ENCODE measurements at places on chromosomes 2 and 18.

DNA sequence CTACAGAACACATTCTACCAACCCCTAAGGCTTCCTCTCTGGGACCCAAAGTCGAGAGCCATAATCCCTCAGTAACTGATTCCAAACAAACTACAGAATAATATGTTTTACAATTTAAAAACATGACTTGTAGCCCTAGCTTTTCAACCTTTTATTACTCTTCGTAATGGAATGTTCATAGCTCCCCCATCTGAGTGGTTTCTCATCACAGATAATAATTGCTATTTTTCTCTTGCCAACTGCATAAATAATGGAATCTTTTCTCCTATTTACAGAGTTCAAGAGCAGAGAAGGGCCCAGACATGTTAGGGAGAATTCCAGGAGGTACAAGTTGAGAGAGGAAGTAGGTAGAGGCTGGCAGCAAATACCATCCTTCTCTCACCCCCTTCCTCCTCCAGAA, 59.9 kb upstream of the CERS6 start:
- no peak for DNase-seq

DNA sequence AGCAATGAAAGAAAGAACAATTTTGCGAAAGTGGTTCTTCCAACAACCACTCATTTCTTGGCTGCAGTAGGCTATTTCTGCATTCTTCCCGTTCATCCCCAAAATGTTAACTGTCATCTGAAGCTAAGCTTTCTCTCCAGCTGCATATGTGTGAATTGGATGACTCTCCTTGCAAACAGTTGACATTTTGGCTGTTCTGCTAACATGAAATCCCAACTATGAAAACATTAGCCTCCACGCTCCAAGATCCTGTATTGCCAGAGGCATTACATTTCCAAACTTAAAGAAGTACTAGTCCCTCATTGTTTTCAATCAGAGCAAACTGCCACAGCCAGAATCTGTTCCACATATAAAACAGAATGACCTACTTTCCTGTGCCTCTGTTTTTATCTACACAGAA, 88.5 kb downstream of the TGIF1 start:
- DNase-seq: no peak

GRCh38 chr18:8750954-8751415, 45.6 kb downstream of the MTCL1 start:
- no peak for DNase-seq

GRCh38 chr2:121804340-121804739, 48.9 kb downstream of the TSN start:
- no peak for DNase-seq

GRCh38 chr2:182048088-182048487, 62.4 kb downstream of the PPP1R1C start:
- DNase-seq: no peak

GRCh38 chr2:210611466-210611865, 55.1 kb downstream of the CPS1 start:
- DNase-seq: no peak

GRCh38 chr2:217279140-217279539, 419.3 kb upstream of the TNP1 start:
- no peak for DNase-seq

DNA sequence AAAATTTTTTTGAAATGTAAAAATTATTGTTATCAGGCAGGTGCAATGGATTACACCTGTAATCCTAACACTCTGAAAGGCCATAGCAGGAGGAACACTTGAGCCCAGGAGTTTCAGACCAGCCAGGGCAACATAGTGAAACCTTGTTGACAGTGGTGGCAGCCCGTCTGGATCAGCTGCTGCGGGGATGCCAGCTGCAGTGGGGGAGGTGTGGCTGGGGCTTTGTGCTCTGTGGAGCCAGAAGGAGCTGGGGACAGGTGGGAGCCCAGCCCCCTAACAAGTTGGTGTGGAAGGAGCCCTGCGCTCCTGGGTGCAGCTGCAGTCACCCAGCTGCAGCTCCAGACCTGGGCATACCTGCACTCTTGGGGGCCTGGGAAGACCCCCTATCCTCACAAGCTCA, 182.4 kb upstream of the MC4R start:
- DNase-seq: no peak

- DNase-seq: no peak
These were observed 55.3 kb downstream of the C2orf76 start for GRCh38 chr2:119311371-119311770.

GRCh38 chr2:102438111-102438510, 15.2 kb downstream of the IL18RAP start:
- DNase-seq: no peak

GRCh38 chr2:111071600-111072171, 49.0 kb upstream of the BCL2L11 start:
- DNase-seq: no peak

DNA sequence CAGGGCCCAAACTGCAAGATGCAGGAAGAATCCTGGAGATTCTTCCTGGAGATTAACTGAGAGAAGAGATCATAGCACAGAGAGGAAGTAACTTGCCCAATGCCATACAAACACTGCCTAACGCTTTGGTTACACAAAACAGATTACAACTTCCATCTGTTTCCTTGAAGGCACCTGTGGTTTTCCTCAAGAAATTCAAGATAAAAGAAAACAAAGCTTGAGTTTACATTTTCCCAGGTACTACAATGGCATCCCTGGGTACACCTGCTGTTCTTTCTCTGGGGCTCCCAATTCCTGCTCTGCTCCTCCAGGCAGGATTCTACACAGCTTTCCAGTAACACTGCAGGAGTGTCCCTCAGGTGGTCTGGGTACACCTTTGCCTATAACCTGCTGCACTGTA, 781.9 kb upstream of the ID2 start:
- DNase-seq: no peak

- DNase-seq: no peak
These were observed 117.4 kb upstream of the CWC22 start for GRCh38 chr2:180124273-180125139.

DNA sequence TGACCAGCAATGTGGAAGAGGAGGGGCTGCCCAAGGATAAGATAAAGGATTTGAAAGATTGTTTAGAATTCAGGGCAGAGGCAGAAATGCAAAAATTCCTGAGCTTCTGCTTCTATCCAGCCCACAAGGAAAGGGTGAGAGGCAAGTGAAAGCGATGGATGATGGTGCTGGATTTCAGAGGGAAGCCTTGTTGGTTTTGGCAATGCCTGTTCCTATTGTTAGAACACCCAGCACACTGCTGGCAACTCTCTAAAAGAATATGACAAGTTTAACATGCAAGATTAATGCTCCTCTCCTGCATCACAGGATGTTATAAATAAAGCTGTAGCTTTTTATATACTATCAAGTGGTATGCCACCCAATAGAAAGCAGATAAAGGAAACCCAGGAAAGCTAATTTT, 92.6 kb downstream of the ZNF385B start:
- DNase-seq: no peak

- no peak for DNase-seq
These were observed 183.8 kb upstream of the STON1 start for GRCh38 chr2:48346124-48346536.

DNA sequence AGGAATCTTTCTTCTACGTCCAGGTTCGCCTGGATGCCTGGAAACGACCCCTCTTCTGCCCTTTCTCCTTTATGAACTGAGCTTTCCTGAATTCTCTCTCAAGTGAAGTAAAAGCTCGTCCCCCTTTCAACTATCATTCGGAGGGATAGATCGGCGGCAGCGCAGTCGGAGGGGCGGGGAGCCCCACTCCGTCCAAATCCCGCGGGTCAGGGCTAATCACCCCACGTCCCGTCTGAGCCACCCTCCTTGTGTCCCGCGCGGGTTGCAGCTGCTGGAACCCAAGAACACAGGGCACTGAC, 367 bp downstream of the FBXO48 start:
- no peak for DNase-seq

DNA sequence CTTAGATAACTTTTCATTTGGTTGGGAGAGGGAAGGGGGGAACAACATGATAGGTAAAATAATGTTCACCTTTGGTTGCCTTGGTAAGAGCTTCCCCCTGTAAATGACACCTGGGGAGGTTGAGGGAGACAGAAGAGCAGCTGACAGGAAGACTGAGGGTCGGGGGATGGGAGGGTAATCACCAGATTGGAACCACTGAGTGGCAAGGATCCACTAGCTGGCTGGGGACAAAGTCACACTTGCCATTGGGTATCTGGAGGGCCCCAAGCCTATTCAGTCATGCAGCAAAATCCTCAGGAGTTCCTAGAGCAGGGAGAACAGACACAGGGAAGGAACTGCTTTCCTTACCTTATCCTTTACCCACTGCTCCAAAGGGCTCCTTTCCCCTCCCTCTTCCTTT, 84.3 kb downstream of the MAPK4 start:
- no peak for DNase-seq

DNA sequence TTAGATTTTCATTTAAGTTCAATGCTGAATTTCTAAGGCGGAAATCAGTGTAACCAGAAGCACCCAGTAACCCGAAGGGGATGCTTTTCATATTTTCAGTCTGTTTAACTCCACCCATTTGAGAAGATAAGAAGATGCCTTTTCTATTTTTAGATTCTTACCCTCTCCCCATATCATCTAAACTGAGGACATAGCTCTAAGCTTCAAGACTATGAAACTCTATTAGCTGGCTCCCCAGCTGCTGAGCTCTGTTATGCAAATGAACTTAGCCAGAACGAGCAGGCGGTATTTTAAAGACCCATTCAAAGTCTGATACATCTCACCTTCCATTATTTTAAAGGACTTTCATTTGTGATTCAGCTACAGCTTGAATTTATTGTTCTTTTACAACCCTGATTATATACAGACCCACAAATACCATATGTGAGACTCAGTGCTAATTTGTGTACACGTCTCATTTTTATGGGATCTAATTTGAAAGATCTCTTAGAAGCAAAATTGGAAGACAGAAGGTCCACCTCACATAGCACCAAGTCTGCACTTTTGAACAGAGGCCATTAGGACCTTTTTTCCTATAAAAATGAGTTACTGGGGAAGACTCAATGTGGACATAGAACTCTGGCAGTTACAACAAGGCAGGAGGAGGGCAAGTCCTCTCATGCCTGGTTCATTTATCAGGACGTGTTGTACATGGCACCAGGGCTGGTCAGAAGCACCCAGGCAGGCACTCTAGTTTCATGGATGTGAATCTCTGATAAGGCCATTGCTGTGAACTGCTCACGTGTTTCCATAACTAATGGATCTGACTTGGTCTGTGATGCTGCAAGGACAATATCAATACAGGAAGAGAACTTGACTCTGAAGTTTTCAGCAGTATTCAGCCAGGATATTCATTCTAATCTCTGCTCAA, 16.3 kb downstream of the CDC42EP3 start:
- DNase-seq: no peak

GRCh38 chr2:199457147-199458008, at the start of gene SATB2:
Gene SATB2 (minus strand): TSS chr2:199457939. CDS start chr2:199456037, 1,902 bp downstream.
- DNase-seq: no peak

- DNase-seq: no peak
These were observed 79.7 kb downstream of the COLEC12 start for GRCh38 chr18:420661-421246.

- no peak for DNase-seq
These were observed 231.9 kb downstream of the PLCL1 start for GRCh38 chr2:198036029-198036879.

- DNase-seq: no peak
These were observed 564.0 kb upstream of the POU3F3 start for GRCh38 chr2:104289651-104290565.

GRCh38 chr2:191620144-191620543, 57.8 kb upstream of the NABP1 start:
- DNase-seq: no peak

GRCh38 chr2:158539176-158540005, 82.6 kb downstream of the PKP4 start:
- no peak for DNase-seq

DNA sequence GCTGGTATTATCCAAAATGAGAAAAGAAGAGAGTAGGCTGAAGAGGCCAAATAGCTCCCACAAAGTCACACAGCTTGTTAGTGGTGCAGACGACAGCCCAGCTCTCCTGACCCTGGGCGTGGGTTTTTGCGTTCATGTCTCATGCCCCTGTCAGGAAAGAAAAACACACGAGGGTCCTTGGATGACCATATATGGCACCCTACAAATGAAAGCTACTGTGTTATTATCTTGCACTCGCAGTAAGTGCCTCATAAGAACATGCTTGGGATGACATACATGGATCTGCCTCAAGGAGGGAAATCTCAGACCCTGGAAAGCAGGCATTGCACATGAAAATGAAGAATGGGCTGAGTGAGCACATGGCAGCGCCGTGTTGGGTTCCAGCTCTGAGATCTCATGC, 89.7 kb downstream of the SEMA4F start:
- no peak for DNase-seq

GRCh38 chr18:59729781-59730180, 32.6 kb upstream of the CCBE1 start:
- DNase-seq: no peak

DNA sequence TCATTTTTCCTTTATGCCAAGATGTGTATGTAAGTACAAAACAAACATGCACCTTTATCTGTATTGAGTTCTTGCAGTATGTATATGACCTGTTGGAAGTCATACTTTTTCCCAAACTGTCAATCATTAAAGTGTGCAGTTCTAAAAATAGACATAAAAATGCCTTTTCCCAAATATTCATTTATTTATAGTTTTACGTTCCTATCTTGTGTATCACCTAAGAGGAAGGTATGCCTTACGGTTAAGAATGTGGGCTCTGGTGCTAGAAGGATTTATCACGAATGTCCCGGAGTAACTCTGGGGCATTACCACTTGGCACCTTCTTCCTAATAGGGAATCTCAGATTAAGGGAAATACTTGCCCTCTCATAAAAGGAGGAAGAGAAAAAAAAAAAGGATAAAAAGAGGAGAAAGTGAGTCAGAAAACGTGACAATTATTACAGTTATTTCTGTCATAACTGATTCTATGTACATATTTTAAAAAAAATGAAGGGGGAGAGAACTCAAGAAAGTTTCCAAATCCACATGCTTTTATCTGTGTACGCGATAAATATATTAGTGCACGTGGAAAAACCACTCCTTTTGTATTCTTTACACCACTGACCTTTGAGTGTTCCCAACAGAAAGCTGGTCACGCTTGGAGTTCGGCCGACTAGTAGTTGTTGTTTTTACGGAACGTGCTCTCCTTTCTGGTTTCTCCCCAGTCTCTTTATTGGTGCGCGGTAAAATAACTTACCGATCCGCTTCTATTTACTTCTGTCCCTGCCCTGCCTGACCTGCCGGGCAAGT, 721 bp downstream of the MCEE start:
- no peak for DNase-seq

GRCh38 chr18:23504720-23505119, 1.4 kb downstream of the RMC1 start:
- no peak for DNase-seq

GRCh38 chr2:100861340-100861739, 41.4 kb downstream of the NPAS2 start:
- no peak for DNase-seq

- no peak for DNase-seq
These were observed 194.0 kb downstream of the MBD2 start for GRCh38 chr18:54030434-54030833.

GRCh38 chr18:21663578-21663977, 41.0 kb downstream of the ABHD3 start:
- DNase-seq: no peak

- DNase-seq: no peak
These were observed 560.2 kb upstream of the LRATD1 start for GRCh38 chr2:14072338-14072737.

DNA sequence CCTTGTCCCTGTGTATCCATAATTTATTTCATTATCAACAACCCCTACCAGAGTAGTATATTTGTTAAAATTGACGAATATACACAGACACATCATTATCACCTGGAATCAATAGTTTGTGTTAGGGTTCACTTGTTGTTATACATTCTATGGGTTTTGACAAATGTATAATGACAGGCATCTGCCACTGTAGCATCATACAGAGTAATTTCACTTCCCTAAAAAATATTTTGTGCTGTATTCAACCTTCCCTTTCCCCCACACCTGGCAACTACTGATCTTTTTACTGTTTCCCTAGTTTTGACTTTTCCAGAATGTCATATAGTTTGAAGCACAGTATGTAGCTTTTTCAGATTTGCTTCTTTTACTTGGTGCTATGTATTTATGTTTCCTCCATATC, 132.0 kb downstream of the ZNF804A start:
- DNase-seq: no peak
